Fibroblast of pulmonary artery (primary cell): ENCODE measurements at places on chromosomes 3 and 15.

DNA sequence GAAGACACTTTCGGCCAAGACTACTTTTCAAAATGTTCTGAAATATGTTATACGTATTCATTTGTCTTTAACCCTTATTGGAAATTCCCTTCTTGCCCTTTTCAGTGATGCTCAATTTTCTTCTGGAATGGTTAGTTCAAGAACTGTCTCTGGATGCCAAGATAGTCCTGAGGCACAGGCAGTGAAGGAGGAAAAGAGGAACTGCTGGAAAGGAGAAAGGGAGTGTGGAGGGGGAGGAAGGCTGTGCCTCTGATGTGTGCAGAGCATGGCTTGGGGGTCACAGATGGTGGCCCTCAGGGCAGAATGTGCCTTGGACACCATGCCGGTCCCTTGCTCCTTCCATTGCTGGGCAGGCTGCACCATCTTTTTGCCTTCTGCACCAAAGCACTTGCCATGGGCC lies 73.7 kb downstream of the CEP63 start:
- DNase-seq, result no peak

GRCh38 chr3:81443457-81443782 lies 318.0 kb downstream of the GBE1 start:
- DNase-seq, result no peak

- peak; percentile 90 for DNase-seq
These were observed 148.6 kb upstream of the NR2F2 start for GRCh38 chr15:96181873-96182301.

DNA sequence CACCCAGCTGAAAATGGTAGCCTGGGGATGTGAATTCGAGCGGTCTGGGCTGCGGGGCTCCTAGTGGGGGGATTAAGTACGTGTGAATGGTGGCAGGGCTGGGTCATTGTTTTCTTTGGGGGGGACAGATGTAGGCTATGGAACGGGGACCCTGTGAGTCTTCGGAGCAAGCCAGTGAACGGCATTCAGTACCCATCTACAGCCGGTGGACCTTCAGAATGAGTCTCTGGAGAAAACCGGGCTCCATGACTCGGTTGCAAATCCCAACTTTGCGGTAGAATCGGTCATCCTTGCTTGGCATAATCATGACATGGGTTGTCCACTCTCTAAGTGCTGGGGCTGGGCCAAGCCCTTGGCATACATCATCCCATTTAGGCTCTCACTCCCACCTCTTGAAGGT lies 7.2 kb upstream of the EOMES start:
- DNase-seq, result no peak

GRCh38 chr15:68318008-68318835 lies 40.7 kb downstream of the FEM1B start:
- DNase-seq, result no peak
